ENCODE measurements at places on chromosomes 6 and 20. TPM values are rescaled to one million over a fixed set of nuclear protein-coding genes. Genes with fewer than 3 reads are reported as not detected.

GRCh38 chr6:121210943-121211342 lies 123.3 kb downstream of the TBC1D32 start:
- DNase-seq = no peak

GRCh38 chr20:57856658-57857057 lies 146.8 kb upstream of the PMEPA1 start:
- DNase-seq = no peak

DNA sequence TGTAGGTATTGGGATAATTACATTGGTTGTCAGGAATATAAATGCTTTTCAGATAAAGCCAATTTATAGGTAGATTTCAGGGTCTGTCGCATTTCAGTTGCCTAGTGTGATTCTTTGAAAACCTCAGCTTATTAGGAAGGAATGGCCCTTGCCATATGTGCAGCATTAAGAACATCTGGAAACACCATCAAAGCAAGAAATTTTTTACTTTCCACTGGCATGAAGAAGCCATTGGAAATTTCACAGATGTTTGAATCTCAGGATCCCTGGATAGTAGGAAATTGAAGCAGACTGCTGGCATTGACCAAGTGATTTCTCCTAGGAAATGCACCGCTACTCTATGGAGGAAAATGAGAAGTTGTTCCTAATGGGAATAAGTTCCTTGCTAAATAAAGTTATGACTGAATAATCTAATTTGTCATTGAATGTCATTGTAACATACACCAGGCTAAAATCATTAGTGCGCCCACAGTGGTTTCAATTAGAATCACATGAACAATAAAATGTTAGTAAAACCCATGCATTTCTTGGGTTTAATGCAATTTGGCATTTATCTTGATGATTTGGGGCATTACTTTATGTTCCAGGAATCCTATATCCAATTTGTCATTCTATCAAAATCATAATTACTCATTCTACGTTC lies 950.1 kb downstream of the EPHA7 start:
- DNase-seq = no peak

GRCh38 chr20:10683537-10683936 lies 9.7 kb upstream of the JAG1 start:
- DNase-seq = no peak

GRCh38 chr6:157298216-157298724 lies 25.0 kb downstream of the TMEM242 start:
- DNase-seq = no peak

DNA sequence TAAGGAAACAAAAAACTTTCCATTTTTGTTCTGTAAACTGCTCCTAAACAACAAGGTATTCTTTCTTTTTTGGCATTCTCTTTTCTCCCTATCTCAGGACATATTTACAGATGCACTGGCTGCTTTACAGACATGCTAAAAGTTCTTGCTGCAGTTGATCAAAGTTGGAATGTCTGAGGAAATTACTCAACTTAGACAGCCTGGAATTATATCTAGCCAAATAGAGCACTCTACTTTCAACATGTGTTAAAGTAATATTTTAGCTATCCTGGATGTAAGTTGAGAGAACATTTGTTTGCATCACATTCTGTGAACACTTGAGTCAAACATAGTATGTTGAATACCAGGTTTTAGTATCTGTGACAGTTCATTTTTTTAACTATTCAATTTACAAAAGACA lies 24.8 kb downstream of the TASP1 start:
- no peak for DNase-seq

DNA sequence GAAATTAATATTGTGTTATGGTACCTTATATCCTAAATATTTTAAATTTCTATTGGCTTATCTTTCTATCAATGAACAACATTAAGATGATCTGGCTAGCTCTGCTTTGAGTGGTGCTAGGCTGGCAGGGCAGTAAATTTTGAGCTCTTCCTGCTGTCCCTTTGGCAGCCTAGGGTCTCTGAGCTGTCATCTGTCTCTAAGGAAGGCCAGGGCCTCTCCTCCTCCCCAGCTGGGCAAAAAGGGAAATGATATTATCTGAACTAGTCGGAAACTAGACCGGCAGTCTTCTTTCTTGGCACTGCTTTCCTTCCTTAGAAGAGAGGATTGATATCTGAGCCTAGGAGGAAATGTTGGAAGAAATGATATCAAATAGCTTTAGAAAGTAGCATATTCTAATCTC lies 176.7 kb upstream of the BTBD3 start:
- DNase-seq = peak; percentile 10

- no peak for DNase-seq
These were observed 179.7 kb downstream of the DLL1 start for GRCh38 chr6:170111141-170111664.

GRCh38 chr6:113859349-113860180 lies 2.4 kb downstream of the MARCKS start:
- peak; percentile 44 for DNase-seq

- DNase-seq = peak; percentile 83
These were observed 41.6 kb downstream of the C6orf15 start for GRCh38 chr6:31070711-31071197.

DNA sequence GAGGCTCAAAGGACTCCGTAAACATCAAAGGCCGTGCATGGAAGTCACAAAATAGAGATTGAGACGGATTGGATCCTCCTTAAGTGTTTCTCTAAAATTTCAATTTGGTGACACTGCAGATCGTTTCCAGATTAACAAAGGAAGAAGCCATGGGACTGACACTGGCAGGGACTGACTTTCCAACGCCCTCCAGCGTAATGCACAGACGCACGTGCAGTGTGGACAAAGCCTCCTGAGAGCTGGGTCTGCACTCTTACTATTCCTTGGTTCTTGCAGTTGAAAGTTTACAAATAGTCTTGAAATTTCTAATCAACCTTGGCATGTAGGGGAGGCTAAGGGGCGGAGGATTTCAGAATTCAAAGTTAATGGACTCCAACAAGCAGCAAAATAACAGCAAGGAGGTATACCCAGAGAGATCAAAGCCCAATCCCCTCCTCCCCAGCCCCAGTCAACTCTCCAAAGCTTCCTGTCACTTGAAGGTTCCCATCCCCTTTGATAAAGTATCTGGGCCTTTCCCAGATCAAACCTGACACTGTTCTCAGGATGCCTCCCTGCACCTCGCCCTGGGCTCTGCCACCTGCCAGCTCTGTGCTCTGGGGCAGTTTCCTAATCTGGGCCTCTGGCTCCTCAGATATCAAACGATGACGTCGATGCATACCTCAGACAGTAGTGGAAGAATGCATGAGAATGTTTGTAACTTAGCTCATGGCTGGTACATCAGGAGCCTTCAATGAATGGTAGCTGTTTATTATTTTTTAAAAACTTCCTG lies 106.5 kb upstream of the TRAF3IP2 start:
- no peak for DNase-seq

DNA sequence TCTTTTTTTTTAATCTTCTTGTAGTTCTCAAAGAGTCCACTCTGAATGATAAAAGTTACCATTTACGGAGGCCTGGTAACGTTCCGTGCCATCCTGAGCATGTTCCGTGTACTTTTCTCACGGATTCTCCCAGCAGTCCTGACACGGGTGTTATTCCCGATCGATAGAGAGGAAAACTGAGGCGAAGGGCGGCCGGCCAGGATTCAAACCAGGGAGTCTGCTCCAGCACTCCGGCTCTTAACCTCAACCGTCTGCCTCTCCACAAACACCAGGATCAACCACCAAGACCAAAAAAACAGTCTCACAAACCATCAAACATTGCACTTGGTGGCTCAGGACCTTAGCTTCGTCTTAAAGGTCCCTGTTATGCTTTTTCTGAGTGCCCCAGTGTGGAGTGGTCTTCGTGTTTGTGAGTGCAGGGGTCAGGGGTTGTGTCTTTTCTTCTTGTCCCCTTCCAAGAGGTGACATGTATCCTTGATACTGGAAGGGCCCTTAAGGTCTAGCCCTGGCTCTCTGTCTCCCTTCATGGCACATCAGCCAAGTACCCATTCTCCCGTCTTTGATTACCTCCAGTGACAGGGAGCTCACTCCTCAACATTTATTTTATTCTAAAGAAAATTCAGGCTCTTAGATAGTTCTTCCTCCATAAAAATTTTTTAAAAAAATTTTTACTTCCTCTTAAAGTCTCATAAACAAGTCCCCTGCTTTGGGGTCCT lies 35.1 kb downstream of the SRC start:
- no peak for DNase-seq

DNA sequence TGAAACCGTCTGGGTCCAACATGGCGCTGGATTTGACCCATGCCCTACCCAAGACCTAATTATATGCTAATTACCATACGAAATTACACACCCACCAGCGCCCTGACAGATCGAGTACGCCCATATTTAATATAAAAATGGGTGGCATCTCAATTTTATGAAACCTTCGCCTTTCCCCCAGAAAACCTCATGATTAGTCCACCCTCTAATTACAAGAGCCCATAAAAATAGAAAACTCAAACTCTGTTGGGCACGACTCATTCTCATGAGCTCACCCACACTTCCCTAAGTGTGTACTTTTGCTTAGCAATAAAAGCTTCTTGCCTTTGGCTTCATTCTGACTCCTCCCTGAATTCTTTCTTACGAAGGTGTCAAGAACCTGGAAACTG lies 136.4 kb downstream of the OR2B2 start:
- DNase-seq = no peak

DNA sequence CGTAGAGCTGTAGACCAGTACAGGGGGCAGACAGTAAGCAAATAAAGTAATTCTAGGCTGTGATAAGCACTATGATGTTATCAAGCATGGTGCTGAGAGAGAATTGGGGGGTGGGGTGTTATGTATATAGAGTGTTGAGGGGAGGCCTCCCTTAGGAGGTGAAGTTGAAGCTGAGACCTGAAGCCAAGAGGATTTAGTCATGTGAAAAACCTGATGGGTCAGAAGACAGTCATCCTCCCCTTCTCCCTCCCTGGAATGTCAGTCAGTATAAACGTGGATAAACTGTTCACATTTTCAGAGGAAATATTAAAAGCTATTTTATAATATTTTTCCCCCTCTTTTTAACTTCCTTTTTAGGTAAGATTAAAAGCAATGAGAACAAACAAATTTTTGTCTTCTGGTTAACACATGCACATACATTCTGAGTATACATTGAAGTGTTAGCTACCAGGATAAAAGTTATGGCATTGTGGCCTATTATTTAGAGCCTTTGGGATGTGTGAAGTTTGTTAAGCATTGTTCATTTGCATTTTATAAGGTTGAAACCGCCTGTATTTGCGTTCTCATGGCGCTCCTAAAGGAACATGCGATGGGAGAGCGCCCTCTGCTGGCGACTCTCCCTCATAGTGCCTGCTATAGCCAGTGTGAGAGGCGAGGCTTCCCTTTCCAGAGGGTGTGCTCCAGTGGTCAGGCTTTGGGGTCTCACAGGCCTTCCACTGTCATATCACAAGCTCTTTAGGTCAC lies 35.4 kb upstream of the MAPK13 start:
- peak; percentile 88 for DNase-seq

DNA sequence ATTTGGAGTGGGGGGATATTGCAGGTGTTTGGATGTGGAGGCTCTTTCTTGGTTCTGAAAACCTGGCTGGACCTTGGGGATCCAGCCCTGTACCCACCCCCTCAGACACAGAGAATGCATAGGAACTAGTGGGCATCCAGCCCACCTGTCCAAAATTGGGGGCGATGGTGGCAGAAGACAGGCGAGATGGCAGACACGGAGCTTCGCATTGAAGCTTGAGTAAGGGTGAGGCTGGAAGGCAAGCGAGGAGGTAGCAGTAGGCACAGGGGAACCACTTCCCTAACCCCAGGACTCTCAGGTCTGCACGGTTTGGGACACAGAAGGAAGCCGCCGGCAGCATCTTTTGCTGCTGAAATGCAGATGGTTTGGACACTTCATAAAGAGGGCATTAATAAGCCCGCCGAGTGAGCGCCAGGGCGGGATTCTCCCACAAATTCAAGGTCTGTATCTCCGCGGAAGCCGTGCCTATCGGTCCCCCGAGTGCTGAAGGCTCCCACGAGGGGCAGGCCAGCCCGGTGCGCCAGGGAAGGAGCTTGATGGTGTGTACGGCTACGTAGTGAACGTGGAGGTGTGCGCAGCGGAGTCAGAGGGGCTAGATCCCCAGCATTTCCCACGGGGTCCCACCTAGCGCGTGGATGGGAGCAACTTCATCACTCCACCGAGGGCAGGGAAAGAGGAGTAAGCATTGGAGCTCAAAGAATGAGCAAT lies 1.6 kb upstream of the FOXA2 start:
- DNase-seq = no peak

DNA sequence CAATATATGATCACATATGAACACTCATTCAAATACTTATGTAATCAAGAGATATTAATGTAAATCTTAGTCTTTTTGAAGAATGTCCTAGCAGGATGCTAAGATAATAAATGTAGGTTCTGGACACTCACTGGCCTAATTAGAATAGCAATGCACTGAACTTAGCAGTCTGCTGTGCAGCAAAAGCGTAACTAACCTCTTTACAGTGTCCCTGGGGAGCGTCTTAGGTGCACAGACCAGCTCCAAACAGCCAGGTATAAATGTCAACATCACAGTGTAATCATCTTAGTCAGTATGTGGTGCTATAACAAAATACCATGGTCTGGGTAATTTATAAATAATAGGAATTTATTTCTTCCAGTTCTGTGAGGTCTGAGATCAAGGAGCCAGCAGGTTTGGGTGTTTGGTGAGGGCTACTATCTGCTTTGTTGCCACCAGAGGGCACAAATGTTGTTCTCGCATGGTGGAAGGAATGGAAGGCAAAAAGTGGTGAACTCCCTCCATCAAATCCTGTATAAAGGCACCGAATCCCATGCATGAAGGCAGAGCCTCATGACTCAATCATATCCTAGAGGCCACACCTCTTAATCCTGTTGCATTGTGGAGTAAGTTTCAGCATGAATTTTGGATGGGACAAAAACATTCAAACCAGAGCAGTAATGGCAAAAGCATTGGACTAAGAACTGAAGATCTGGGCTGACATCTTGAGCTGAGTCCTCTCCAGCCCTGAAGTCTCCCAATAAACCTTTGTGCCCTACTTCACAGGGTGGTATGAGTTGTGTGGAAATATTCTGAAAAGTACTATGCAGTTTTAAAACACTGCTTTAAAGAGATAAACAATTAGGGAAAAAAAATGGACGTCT lies 41.8 kb upstream of the FOXO3 start:
- DNase-seq = no peak

DNA sequence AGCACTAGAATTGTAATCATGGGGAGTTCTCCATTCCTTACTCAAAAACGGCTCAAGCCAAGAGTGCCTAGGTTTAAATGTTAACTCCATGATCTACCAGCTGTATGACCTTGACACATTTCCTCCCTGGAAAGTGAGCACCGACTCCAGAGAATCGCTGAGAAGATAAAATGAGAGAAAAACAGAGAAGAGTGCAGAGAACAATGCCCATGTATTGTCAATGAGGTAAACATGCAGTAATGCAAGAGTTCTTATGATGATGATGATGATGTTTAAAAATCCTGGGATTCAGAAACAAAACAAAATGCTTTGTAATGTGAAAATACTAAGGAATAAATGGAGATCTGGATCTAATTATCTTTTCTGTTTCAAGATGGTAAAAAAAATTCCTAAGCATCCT lies 64.8 kb upstream of the BEND6 start:
- no peak for DNase-seq

EIF6 gene
- 254 TPM for polyA plus RNA-seq

ZC3H12D gene
- polyA plus RNA-seq = 0.82 TPM

BPIFB4 gene
- not detected for polyA plus RNA-seq

ITCH gene
- 10.1 TPM for polyA plus RNA-seq

TMEM244 gene
- polyA plus RNA-seq = not detected

CYP21A2 gene
- polyA plus RNA-seq = 8.2 TPM

SIRPD gene
- polyA plus RNA-seq = not detected

APOM gene
- polyA plus RNA-seq = 154 TPM

AGER gene
- 7.1 TPM for polyA plus RNA-seq

NKAIN4 gene
- polyA plus RNA-seq = 107 TPM

MYB gene
- not detected for polyA plus RNA-seq
